HL-60 (cell line): ENCODE measurements at places on chromosomes 2 and 18.
A peak's percentile ranks its signal among the peaks of the same experiment; 100 is the strongest.

GRCh38 chr2:38892819-38893218 is 3.1 kb downstream of the ARHGEF33 start:
- no peak for DNase-seq

- no peak for DNase-seq
These were observed 894.2 kb downstream of the CNTNAP5 start for GRCh38 chr2:124919296-124919695.

GRCh38 chr2:173354073-173354581 is 545 bp upstream of the CDCA7 start:
- DNase-seq: no peak

DNA sequence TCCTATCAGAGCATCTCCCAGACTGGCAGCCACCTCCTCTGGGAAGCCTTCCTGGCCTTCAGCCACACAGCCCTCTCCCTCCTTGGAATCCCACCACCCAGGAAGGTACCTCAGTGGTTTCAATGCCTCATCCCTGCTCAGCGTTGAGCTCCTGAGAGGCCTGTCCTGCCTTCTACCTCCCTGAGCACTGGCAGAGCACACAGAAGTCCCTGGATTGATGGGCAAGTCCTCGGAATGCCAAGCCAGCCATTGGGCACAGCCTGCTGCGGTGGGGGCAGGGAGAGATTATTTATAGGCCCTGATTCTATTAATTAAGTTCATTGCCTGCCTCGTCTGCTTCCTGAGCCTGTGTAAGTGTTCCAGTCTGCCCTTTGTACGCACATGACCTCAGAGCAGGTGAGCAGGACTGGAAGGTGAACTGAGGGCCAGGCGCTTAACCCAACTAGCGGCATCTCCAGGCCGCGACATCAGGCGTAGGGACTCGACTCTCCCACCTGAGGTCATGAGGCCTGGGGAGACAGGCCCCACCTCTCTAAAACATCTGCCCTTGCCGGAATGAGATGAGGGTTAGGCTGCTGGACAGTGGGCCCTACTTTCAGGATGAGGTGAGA is 63.4 kb downstream of the SMAD7 start:
- DNase-seq: no peak

- DNase-seq: no peak
These were observed 7.2 kb downstream of the RPIA start for GRCh38 chr2:88698498-88699233.

DNA sequence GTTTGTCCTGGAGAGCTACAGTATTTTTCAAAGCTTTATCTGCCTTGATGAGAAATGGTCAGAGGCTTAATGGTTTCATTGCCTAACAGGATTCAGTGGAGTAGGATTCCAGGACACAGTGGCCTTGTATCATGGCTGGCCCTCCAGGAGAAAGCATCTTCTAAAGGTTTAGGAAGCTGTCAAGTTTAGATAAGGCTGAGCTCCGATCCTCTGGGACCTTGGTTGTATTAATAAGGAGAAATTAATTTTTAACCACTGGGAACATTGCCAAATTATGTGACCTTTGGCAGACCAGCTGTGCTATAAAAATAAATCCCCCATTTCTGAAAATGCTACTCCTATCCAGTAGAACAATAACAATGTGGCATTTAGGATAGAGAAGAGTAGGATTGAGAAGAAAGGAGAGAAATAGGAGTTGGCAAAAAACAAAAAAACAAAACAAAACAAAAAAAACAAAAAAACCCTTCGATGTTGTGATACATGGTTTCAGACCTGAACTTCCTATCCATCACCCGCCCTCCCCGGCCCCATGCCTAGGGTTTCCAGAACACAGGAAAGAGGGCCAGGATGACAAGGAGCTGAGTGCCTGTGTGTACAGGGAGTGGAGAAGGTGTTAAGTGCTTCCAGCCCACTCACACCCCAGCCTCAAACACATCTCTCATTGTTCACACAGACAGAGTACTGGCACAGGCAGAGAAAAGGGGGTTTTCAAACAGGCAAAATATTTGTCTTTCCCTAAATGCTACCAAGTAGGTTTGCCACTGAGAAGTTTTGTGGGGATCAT is 6.3 kb downstream of the NRP2 start:
- DNase-seq: no peak

- peak; percentile 26 for DNase-seq
These were observed 5.2 kb downstream of the GATA6 start for GRCh38 chr18:22174341-22175145.

DNA sequence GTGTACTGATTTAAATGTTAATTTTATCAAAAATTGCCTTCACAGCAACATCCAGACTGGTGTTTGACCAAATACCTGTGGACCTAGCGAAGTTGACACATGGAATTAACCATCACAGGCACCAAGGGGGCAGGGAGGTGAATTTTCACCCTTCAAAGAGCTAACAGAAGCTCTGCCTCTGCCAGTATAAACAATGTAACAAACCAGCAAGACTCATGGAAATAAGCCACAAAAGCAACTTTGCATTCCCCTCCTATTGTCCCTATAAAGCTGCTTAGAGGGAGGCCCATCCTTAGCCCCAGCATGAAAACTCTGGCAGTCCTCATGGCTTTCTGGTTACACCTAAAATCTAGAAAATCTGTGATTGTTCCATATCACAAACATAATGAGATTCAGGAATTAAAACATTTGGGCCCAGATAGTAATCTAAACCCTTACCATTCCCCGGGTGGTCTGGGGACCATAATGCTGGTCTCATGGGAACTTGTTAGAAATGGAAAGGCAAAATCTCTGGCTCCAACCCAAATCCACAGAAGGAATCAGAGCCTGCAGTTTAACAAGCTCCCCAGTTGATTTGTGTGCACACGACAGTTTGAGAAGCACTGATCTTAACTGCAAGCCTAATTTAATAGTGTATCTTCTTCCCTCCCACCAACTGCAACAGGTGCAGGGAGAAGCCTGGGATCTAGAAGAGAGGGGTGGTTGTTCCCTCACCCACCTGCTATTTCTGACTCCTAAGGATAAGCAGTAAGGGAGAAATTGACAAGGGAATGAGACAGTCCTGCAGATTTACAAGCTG is 23.1 kb downstream of the SERPINB11 start:
- DNase-seq: no peak

- DNase-seq: peak; percentile 41
These were observed 58.5 kb upstream of the COPS8 start for GRCh38 chr2:237026981-237027711.

- DNase-seq: no peak
These were observed 106.9 kb upstream of the RGPD4 start for GRCh38 chr2:107719836-107720235.

DNA sequence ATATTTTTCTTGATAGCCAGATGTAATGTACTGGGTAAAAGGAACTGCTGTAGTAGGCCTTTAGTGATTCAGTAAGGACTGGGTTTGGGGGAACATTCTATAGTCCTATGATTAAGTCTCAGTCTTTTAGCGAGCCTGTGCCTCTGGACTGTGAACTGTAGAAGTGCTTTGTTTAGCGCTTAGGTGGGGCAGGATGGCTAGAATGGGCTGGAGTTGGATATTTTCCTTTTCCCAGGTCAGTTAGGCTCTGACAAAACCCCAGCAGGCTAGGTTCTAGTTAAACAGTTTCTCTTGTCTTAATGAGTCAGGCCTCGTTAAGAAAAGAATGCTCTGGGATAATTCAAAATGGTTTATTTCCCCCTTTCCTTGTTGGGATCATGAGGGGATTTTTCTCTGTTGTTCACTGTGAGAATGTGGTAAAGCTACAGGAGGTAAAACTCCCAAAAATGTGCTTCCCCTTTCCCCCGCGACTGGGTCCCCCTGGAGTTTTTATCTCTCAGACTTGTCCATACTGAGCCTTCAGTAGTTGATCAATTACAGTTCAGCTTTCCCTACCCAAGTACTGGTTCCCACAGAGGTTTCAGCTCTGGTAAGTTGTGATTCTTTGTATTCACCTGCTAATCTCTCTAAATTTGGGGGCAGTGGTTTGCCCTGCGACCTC is 31.5 kb downstream of the EHBP1 start:
- peak; percentile 7 for DNase-seq

DNA sequence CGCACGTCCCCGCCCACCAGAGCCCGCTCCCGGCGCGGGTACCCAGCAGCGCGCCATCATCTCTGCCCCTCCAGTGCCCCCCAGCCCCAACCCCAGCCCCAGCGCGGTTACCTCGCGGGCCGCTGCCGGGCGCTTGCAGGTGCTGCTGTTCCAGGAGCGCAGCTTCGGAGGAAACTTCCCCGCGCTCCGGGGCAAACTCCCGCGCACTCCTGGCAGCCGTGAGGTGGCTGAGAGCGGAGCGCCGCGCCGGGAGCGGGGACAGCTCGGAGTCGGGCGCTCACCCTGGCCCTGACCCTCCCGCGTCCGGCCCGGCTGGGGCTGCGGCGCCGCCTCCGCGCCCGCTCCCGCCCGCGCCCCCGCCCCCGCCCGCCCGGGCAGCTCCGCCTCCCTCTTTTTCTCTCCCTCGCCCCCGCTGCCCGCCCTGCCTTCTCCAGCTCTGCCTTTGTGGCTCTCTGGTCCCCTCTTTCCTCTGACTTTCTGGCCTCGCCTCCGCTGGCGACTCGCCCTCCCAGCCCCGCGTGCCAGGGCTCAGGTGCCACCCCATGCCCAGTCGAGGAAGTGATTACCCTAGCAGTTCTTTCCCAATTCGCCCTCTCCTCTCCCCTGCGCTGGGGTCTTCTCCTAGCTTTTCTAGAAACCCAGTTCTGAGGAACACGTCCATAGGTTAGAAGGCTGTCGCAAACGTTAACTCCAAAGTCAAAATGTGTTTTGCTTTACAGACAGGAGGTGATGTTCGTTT is at the start of gene CHST9:
CHST9 (minus strand) TSS at position 284 of the 739 bp plus-strand sequence. CDS start 42,499 bp downstream, outside the sequence.
- no peak for DNase-seq

DNA sequence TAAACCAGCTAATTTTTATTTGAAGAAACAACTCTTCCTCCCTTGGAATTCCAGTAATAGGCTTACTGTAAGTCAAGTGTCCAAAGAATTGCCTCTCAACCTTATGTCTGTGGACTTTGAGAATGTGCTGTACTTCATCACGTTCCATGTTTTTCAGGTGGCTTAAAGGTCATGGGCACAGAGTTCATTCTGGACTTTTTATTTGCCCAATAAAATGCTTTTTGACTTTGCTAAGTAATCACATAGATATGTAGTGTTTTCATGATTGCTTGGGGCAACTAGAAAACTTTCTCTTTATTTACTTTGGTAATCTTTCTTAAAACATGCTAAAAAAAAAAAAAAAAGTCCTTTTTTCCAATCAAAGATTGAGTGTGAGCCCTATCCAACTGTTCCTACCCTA is 10.4 kb upstream of the DNAH7 start:
- no peak for DNase-seq

- DNase-seq: no peak
These were observed 420.6 kb upstream of the UBE2E3 start for GRCh38 chr2:180559771-180560170.

DNA sequence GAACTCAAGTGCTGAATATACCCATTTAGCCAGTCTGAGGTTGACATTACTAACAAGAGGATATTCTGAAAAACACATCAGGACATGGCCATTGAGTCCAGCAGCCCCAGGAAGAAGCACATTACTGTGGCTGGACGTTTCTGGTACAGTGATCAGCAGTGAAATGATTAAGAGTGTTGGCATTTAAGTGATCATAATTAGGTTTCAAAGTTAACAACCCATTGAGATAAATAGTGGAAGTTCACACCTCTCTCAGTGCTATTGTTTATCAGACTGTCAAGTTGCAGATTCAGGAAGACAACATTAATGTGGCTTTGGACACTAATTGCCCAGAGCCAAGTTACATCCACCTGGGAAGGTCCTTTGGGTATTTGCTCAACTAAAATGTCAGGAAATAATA is 139.5 kb upstream of the GAREM1 start:
- no peak for DNase-seq

- no peak for DNase-seq
These were observed 19.1 kb downstream of the TRAK2 start for GRCh38 chr2:201432038-201432620.

GRCh38 chr2:83240611-83241010 is 1218.5 kb downstream of the SUCLG1 start:
- DNase-seq: no peak

DNA sequence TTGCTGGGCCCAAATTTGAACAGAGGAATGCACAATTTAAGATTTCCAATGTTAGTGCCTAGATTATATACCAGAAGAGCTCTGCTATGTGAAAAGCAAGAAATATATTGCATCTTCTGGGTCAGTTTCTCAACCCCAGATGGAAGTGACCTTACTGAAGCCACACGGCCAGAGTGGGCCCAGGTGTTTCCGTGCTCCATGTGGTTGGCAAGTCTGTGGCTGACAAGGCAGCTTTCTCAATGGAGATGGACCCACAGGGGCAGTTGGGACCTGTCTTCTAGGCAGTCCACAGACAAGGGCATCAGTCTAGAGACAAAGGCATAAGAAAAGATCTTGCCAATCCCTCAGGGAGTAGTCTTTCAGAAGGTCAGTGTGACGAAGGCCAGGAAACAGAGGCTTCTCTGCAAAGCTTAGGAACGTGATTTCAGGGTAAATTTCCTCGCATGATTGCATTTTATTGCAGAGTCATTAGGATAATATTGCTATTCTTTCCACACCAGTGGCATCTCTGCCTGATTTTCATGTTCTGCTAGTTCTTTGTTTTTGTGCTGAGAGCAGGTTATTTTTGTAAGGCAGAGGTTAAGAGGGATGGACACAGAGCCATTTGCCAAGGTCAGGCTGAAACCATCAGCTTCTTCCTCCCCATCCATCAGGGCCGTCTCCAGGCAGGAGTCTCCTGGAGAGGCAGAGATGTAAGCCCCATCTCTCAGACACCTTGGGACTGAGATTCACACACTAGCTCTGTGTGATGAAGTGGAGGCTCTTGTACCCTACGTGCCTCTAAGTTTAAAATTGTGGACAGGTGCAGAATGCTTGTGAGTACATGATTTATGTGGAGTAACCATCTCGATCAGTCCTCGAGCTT is 202.1 kb downstream of the ANKRD30B start:
- no peak for DNase-seq

DNA sequence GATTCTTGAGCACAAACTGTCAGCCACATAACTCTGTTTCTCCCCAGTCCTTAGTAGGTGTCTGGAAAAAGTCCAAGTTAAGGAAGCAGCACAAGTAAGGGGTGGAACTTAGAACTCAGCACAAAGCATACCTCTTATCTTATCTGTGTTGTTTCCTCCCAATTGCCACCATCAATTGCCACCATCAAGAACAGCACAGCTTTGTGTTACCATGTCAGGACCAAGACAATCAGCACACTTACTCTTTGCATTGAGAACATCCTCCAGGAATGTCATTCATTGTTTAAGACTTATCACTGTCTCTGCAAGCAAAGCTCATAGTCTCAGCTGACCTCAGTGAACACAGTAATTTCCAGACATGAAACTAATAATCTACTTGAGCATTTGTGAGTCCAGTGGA is 212.7 kb upstream of the FSHR start:
- no peak for DNase-seq

GRCh38 chr2:18830962-18831361 is 241.6 kb upstream of the NT5C1B start:
- DNase-seq: no peak

DNA sequence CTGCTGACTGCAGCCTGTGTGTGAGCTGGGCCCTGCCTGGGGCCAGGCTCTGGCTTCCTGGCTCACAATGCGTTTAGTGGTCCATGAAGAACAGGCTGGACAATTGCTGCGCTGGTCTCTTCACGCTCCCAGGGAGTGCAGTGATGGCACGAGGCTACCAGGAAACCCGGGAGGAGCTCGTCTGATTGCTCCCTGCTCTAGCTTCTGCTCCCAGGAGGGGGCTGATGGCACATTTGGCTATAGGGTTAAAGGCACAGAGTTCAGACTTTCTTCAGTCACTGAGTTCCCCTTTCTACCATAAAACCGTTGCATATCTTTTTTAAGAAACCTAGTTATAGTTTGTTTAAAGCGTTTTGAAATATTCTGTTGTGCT is 60.1 kb downstream of the KCNF1 start:
- DNase-seq: peak; percentile 38

GRCh38 chr2:189782221-189782671 is 1.9 kb downstream of the ORMDL1 start:
- DNase-seq: peak; percentile 68

GRCh38 chr2:55097461-55098410 is 47.5 kb upstream of the RTN4 start:
- DNase-seq: peak; percentile 77
